ENCODE measurements at places on chromosomes 5 and 9.

- DNase-seq: no peak
These were observed 22.5 kb downstream of the PITX1 start for GRCh38 chr5:135011355-135012032.

GRCh38 chr5:89457411-89458331 is 574.7 kb upstream of the MEF2C start:
- DNase-seq: peak; percentile 63

- no peak for DNase-seq
These were observed 31.9 kb upstream of the C5orf24 start for GRCh38 chr5:134813827-134814226.

DNA sequence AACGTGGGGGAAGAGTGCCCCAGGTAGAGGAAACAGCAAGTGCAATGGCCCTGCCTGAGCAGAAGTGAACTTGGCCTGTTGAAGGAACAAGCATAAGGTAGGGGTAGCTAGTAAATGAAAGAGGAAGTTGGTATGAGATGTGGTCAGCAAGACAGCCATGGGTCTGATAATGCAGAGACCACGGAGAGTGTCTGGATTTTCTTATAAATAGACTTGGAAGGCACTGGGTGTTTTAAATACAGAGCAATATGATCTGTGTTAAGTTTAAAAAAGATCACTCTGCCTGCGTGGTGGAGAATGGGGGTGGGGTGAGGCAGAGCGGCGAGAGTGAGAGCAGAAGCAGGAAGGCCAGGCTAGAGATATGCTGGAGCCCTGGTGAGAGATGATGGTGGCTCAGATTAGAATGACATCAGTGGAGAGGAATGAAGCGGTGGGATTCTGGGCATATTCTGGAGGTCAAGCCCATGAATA is 4.2 kb downstream of the ADAM19 start:
- no peak for DNase-seq

GRCh38 chr5:50967563-50968355 is 301.3 kb downstream of the PARP8 start:
- peak; percentile 52 for DNase-seq

DNA sequence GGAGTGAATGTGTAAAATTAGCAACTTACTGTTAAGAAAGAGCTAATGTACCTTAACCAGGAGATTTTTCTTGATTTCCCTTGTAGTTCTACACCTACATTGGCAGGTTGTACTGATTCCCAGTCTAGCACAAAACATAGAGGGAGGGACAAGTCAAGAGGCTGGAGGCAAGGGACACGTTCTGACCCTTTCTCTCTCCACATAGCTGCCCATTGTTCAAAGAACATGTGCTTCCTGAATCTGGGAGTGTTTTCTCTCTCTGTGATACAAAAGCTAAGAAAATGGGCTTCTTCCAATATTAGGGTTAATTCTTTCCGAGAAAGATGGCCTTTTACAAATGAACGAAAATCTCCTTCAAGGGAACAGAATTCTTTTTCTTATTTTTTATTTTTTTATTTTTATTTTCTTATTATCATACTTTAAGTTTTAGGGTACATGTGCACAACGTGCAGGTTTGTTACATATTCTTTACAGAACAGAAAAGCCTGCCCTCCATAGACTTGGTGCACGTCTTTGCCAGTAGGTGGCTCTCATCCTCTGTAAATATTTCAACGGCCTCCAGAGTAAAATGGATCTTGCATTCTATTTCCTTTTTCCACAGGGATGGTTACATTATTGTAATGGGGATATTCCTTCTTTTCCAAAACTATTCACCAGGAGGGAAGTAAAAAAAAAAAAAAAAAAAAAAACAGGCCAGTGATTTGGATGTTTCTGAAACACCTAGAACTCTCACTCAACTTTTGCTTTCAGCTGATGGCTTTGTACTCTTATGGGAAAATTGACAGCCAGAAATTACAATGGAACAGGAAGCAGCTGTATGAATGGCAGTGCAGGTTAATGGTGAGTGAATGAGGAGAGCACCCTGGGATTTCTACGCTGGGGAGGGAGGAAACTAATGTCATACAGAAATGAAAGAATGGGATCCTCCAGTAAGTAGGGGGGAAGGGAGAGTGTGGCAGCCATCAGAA is 13.1 kb upstream of the IFNA5 start:
- DNase-seq: peak; percentile 27

GRCh38 chr9:122015170-122015821 is 77.8 kb downstream of the TTLL11 start:
- DNase-seq: no peak

DNA sequence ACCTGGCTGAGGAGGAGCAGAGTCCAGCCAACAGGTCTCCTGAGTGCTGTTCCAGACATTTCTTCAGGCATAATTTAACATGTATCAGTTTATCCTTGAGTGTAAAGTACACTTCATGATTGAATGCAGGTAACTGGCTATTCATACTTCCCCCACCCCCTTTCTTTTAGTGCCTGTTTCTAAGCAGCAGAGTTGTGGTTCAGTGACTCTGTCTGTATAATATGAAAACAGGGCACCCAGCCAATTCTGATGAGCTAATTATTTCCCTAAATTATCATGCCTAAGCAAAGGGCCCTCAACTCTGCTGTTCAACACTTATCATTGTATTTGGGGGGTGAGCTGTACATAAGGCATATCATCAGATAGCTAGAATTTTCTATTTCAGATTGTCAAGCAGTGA is 51.9 kb upstream of the ZSWIM6 start:
- peak; percentile 96 for DNase-seq

DNA sequence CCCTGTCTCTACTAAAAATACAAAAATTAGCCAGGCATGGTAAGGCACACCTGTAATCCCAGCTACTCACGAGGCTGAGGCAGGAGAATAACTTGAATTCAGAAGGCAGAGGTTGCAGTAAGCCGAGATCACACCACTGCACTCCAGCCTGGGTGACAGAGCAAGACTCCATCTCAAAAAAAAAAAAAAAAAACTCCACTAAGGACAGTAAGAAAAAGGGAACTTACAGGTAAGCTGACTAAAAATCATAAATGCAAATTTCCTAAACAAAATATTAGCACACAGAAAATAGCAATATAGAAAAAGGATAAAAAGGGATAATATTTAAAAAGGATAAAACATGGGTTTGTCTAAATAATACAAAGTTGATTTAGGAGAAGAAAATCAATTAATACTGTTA is 27.9 kb upstream of the HNRNPA0 start:
- DNase-seq: no peak

DNA sequence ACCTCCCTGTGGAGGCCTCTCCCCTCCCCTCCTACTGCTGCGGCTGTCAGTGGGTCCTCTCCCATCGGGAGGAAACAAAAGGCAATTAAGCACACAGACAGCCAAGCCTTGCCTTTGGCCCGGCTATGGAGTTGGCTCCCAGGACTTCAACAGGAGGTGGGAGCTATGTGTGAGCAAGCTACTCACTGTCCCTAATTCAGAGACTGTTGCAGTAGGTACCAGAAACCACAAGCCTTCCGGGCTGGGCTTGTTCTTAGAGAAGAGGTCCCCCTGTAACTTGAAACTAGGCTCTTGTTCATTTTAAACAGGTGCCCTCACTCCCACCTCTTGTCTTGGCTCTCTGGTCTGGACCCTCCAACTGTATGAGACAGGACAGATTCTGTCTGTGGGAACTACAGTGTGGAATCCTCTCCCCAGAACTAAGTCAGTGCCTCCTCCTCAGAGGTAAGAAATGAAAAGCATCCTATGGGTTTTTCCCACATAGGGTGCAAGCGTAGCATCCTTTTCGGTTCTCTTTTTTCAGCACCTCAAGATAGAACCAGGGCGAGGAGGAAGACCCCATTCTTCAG is 561.1 kb downstream of the EBF1 start:
- no peak for DNase-seq

DNA sequence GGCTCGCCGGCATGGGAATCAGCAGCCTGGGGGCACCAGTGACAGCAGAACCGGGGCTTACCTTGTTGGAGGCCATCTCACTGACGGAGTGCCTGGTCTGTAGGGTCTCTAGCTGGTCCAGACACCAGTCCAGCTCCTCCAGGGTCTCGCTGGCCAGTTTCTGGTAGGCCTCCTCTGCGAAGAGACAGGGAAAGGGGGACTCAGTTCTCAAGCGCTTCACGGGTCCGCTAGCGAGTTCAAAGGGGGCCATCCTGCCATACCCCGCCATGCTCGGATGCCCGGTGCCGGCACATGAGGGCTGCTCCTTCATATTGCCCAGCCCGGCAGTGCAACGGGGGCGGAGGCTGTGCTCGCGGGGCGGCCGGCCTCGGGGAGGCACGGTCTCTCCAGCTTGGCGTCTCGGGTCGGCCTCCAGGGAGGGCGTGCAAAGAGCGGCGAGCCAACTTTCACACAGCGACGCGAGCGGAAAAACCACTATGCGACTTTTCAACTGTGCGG is 456.0 kb downstream of the RAB3C start:
- no peak for DNase-seq

GRCh38 chr5:139575751-139576150 is 14.6 kb downstream of the UBE2D2 start:
- no peak for DNase-seq

GRCh38 chr9:101861472-101861871 is 123.0 kb upstream of the GRIN3A start:
- no peak for DNase-seq

DNA sequence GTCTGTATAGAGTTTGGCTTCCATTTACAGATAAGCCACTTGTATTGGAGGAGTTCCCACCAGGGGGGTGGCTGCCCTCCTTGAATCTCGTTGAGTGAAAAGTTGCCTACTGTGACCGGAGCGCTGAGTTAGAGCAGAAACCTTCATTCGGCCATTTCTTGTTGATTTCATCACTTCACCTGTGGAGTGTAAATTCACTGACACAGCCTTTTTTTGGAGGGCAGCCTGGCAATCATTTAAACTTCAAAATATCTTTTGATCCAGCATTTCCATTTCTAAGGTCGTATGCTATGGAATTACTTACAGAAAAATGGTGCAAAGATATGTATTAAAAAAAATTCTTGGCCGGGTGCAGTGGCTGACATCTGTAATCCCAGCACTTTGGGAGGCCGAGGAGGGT is 40.8 kb downstream of the PRRC2B start:
- DNase-seq: no peak

DNA sequence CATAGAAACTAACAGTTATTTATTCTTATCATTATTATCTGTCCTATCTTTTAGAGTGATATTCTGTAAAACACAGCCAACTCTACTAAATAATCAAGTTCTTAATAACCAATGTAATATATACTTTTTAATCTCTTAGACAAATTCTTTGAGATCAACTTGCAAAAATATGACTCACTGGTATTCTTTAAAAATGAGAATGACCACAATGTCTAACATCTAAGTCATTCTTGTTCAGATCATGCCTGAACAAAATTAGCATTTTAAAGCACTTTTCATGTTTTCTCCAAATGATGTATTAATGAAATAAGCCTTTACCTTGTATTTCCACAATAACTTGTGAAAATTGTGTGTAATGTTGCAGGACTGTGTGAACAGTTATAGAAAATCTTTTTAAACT is 356.9 kb upstream of the RGMB start:
- DNase-seq: no peak

DNA sequence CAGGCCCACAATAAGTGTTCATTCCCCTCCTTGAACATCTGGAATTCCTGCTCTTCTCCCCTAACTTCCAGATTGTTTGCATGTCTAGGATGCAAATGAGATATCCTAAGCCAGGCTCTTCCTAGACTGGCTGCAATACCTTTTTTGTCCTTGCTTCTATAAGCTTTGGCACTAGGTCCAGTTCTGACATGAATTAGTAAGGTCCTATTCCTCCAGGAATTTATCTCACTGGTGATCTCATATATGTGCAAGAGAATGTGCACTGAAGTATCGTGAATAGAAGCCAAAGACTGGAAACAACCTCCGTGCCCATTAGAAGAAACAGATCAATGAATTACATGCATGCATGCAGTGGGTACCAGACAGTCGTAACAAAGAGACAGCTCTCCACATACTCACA is 25.2 kb downstream of the DUSP1 start:
- DNase-seq: no peak

- DNase-seq: no peak
These were observed 221.7 kb downstream of the PBX3 start for GRCh38 chr9:125968714-125969374.

DNA sequence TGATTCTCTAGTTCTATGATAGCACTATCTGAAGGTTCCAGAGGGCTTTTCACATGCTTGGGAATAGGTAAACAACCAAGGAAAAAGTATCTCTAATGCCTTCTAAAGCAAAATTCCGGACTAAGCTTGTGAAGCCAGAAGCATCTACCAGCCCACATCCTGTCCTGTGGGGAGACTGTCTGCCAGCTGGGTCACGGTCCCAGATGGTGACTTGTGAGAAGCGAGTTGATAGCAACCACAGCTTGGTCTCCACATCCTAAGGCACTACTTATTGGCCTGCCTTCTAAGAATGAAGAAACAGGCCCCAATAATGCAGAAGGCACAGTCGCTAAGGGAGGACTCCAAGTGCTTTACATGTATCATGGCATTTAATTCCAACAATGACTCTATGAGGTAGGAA is 184.1 kb upstream of the ADRA1B start:
- DNase-seq: no peak

DNA sequence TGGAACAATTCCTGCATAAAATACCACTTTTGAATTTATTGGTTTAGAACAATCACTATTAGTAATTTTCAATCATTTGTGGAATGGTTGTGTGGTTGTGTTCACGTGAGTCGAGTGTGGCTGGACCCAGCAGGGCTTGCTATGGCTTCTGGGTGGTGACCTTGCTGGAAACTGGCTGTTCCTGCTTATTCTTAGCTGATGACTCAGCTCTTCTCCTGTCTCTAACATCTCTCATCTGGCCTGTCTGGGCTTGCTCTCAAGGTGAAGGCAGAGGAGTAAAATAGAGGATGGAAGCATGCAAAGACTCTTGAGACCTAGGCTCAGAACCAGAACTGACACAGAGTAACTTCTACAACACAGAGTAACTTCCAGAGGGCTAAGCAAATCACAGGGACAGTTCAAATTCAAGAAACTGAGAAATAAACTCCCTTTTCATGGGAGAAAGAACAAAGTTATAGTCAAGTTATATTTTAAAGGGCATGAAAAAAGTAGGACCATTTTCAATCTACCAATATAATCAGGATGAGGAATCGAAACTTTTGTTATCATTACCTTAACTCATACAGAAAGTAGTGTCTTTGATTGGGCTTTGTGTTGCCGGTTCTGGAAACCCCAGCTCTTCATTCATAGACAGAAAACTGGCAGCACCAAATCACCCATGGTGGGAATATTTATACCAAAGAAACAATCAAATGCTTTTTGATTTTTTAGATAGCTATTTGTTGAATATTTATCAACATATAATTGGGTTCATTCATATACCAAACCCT is 665.1 kb downstream of the CDH18 start:
- no peak for DNase-seq

- DNase-seq: no peak
These were observed 178.1 kb downstream of the FGF1 start for GRCh38 chr5:142507531-142508372.

GRCh38 chr9:99931155-99931840 is 24.8 kb downstream of the STX17 start:
- DNase-seq: no peak

DNA sequence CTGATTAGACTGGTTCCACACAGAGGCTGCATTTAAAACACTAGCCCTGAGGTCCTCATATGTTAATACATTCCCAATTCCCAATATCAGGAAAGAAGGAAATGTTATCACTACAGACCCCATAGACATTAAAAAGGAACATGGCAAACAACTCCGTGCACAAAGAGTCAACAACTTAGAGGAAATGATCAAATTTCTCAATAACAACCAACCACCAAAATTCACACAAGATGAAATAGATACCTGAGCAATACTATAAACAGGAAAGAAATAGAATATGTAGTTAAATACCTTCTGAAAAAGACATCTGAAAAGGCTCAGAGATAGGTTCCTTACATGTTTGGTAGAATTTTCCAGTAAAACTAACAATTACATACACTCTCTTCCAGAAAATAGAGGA is 28.9 kb downstream of the SEMA4D start:
- no peak for DNase-seq

Measured in NCI-H2029 treated with DMSO at 0.1 percent for 48 hours (cell line).